ENCODE measurements at places on chromosomes 16 and 17.

DNA sequence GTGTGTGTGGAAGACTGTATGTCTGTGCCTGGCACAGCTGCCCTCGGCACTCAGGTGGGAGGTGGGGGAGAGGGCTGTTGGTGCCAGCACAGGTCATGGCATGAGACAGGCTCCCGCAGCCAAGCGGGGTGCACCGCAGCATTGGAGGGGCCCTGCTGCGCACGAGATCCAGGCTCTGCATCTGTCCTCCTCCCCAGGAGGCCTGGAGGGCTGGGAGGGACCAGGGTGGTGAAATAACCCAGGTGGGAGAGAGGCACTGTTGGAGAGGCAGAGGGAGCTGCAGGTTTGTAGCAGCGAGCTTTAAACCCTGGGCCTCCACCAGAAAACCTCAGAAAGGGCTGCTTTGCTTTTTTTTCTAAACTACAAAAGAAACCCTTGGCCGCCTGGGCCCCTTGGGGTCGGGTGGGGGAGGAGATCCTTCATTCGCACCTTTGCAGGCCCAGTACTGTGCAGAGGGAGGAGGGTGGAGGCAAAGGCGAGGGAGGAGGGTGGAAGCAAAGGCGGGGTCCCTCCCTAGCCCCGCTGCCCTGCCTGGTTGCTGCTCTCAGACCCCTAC is 241.7 kb downstream of the SEC14L1 start:
- DNase-seq: no peak

GRCh38 chr16:88008840-88009239 is 57.6 kb downstream of the BANP start:
- DNase-seq: no peak

GRCh38 chr16:83779886-83780285 is 27.9 kb upstream of the HSBP1 start:
- DNase-seq: no peak

GRCh38 chr17:44092051-44092450 is 21.5 kb downstream of the G6PC3 start:
- no peak for DNase-seq

- no peak for DNase-seq
These were observed 17.1 kb downstream of the ZNF213 start for GRCh38 chr16:3152027-3152276.

GRCh38 chr16:4309833-4310266 is 6.0 kb upstream of the GLIS2 start:
- peak; percentile 33 for DNase-seq

DNA sequence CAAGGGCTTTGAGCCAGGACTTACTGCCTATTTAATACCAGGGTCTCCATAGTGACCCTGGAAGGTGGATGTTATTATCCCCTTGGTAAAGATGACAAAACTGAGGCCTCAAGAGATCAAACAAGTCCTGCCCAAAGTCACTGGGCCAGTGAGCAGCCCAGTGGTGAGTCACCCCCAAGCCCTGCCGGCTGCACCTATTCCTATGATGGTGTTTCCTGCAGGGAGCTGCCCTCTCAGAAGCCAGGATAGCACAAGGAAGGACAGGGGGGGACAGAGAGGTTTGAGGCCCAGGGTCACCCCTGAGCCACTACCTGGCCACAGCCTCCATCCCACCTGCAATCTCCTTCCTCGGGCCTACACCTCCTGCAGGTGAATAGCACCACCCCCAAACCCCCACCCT is 90.9 kb downstream of the SDK2 start:
- DNase-seq: no peak

- no peak for DNase-seq
These were observed 43.2 kb downstream of the SOCS1 start for GRCh38 chr16:11212798-11213196.

GRCh38 chr17:8365143-8365542 is 11.4 kb downstream of the KRABD2 start:
- no peak for DNase-seq

- no peak for DNase-seq
These were observed 53.9 kb downstream of the OR1D5 start for GRCh38 chr17:3009411-3009920.

- no peak for DNase-seq
These were observed 238.0 kb upstream of the TBX2 start for GRCh38 chr17:61161615-61162134.

DNA sequence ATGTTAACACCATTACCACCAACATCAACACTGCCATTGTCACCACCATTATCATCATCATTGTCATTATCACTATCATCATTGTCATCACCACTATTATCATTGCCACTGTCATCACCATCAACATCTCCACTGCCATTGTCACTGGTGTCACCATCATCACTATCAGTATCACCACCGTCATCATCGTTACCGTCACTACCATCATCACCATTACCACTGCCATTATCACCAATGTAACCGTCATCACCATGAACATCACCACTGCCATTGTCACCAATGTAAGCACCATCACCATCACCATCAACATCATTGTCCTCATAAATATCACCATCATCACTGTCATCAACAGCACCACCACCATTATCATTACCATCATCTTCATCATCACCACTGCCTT is 633.2 kb upstream of the EEF2KMT start:
- DNase-seq: no peak

- DNase-seq: no peak
These were observed 84.9 kb downstream of the CYB561 start for GRCh38 chr17:63361182-63361581.

DNA sequence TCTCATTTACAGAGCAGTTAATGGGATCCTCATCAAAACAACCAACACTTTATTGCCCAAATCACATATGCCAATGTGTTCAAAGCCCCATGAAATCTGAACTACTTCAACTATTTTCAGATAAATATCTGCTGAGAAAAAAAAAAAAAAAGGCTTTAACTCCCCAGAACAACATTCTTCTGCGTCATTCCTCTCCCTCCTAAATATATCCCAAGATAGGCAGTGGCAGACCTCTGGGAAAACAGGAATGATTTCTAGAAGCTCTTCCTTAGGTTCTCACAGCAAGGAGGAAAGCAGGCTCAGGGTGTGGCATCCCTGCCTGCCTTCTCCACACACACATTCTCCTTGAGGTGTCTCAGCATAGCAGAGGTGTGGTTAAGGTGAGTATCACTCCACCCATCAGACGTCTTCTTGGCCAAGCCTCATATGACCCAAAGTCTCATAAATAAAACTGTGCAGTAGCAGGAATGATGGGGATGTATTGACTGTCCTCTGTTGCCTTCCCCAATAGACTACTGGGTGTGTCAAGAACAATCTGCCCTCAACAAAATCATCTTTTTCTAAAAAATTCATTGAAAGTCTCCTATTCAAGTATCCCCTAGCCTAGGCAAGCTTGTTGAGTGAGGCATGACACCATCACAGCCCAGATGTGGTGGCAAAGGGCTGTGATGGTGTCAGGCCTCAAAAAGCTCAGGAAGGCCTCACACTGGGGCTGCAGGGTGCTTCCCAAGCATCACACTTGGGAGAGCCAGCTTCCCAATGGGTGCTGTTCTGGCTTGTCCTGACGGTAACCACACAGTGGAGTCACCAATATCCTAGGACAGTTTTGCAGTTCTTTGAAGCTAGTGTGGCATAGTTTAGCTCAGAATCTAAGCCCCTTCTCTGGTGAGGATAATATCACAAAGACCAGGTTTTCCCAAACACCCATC is 135.4 kb upstream of the SOX9 start:
- no peak for DNase-seq

DNA sequence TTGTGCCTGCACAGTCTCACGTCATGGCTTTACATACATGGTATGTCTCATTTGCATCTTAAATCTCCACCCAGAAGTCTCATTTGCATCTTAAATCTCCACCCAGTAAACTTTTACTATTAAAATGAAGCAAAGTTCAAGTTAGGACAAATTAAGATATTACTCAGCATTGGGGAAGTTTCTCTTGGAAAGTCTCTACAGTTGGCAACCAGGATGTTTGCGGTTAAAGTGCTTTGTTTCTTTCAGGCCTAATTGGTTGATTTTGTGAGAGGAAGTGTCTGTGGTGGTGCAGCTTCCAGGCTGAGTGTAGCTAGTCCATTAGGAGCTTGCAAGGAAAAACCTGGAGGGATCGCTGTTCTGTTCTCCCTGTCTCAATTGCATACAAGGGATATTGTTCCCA is 1373.3 kb upstream of the GOT2 start:
- DNase-seq: no peak

DNA sequence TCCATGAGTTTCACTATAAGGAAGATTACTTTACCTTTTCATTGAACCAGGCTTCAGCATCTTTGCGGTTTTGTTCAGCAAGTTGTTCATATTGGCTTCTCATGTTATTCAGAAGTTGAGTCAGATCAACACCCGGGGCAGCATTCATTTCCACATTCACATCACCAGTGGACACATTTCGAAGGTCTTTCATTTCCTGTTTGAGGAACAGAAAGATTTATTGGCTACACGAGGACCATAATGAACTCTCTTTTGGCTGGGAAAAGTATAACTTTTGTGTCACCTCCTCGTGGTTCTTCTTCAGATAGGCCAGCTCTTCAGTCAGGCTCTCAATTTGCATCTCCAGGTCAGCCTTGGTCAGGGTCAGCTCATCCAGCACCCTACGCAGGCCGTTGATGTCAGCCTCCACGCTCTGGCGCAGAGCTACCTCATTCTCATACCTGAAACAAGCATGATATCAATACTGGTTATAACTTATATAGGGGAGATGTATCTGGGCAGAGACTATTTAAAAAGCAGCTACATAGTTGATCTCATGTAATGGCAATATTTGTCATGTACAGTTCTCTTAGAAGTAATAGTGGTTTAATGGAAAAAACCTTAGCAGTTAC is 2.1 kb downstream of the KRT10 start:
- no peak for DNase-seq
